ENCODE measurements at places on chromosomes 6 and 20.
A peak's percentile ranks its signal among the peaks of the same experiment; 100 is the strongest.

DNA sequence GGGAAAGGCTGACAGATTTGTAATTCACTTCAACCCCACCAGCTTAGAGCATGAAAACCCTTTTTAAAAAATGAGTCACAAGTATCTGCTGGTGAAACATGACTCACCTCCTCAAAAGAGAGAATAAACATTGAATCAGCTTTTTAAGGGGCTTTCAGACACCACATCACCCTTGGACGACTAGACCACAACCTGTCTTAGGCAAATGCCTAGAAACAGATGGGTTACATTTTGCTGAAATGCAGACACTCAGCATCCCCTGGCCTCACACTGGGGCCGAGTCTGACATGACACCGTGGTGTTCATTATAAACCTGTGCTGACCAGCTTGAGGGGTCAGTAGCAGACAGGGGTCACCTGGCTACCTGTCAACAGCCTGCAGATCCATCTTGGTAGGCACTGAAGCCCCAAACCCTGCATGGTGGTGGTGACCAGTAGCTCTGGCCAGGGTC, 175.3 kb upstream of the CST7 start:
- DNase-seq = no peak

GRCh38 chr6:68710496-68710895, 75.4 kb downstream of the ADGRB3 start:
- DNase-seq = no peak

DNA sequence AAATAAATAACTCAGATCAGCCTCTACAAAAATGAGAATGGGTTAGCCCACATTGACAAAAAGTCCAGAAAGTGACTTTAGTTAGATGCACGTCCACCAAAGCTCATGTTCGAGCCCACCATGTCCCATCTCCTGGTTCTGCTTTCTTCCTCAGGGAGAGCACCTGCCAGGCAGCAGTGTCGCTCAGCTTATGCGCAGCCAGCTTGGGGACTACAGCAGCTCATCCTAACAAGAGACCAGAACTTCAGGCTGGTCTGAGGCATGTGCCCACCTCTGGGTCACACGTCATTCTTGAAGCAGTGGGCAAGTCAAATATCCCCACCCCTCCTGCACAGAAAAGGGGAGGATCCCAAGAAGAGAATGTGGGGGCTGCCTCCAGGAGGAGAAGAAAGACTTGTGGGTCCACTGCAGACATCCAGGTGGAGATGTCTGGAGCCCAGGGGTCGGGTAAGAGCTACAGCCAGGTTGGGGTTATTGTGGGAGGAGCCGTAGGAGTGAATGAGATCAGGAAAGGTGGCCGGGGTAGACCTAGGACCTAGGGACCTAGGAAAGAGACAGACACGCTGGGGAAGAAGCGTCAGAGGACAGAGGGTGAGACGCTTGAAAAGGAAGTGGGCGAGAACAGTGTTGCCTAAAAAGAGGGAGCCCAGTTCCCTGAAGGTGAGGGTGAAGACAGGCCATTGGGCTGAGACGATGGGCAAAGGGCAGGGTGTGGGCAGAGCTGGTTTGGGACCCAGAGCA, 52.5 kb downstream of the SSR1 start:
- DNase-seq = no peak

DNA sequence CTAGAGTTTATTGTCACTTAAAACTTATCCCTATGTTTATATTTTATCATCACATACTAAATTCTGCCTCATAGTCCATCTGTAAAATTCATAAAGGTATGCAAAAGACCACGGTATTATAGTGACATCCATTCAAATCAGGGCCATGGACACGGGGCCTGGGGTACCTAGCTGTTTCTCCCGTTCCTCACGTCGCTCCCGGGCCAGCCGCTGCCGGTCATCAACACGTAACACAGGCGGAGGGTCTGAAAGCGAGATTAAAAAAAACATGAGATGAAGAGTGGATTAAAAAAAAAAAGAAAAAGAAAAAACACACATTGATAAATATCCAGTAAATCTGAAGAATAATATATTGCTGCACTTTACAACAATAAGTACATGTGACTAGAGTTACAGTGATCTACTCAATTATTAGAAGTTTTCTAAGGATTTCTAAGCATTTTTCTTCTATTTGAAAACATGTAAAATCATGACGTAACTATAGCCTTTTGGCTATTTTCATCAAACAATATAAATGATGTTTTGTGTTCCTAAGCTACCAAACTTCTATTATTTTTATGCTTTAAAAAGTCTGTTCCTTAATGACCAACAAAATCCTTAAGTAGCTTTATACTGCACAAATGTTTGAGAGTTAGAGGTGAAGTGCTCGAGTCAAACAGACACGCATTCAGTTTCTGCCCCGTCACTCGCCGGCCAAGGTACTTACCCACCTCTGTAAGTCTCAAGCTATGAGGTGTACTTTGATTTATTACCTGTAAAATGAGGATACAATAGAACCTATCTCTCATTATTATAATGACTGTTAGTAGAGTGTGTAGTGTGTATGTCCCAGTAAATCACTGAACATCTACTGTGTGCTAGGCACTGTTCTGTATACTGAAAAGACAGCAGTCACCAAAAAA, 122.1 kb upstream of the BCLAF1 start:
- no peak for DNase-seq

- no peak for DNase-seq
Measured at GRCh38 chr6:28203201-28203600, 21.9 kb upstream of the ZSCAN9 start.

GRCh38 chr20:37375227-37375626, 29.3 kb downstream of the SRC start:
- no peak for DNase-seq

DNA sequence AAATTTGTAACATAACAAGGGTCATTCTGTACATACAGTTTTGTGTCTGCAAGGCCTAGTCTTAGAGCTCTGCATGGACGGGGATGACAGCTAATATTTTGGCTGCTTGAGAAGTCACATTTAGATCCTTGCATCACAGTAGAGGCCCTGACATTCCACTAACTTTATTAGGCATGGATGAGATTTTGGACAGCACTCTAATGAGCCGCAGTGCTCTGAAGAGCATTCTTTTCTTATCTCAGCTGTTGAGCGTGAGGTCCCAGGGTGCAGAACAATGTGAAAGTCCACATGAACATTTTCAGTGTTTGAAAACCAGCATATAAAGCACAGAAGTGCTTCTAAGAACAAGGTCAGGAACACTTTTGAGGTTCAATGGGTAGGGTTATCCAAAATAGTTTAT, 58.9 kb downstream of the IPCEF1 start:
- DNase-seq = no peak

- no peak for DNase-seq
Measured at GRCh38 chr6:92715991-92716390, 703.4 kb downstream of the EPHA7 start.

- DNase-seq = no peak
Measured at GRCh38 chr20:64167676-64168075, 3.4 kb downstream of the MYT1 start.

GRCh38 chr6:89485320-89485719, 52.4 kb downstream of the ANKRD6 start:
- DNase-seq = no peak

GRCh38 chr6:167350731-167351655, 26.1 kb downstream of the TTLL2 start:
- DNase-seq = peak; percentile 61

GRCh38 chr6:117956386-117956785, 49.3 kb downstream of the SLC35F1 start:
- DNase-seq = no peak

GRCh38 chr6:124008988-124009765, 205.5 kb downstream of the NKAIN2 start:
- no peak for DNase-seq

GRCh38 chr6:83071023-83071422, 3.6 kb downstream of the DOP1A start:
- DNase-seq = no peak

DNA sequence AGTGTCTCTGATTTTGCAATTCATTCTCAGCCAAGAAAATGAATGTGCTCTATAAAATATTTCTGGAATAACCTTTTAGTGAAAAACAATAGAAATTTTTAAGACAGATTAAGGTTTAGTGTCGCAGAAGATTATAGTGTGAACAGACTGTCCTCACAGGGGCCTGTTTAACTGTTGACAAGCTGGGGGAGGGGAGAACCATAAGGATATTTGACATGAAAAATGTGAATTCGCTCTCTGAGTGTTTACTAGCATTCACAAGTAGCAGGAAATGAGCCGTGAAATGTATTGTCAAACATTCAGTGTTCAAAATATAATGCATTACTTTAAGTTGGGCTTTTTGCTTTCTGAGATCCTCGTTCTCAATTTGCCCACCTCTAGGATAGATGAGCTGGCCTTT, 134.8 kb upstream of the TSHZ2 start:
- no peak for DNase-seq

DNA sequence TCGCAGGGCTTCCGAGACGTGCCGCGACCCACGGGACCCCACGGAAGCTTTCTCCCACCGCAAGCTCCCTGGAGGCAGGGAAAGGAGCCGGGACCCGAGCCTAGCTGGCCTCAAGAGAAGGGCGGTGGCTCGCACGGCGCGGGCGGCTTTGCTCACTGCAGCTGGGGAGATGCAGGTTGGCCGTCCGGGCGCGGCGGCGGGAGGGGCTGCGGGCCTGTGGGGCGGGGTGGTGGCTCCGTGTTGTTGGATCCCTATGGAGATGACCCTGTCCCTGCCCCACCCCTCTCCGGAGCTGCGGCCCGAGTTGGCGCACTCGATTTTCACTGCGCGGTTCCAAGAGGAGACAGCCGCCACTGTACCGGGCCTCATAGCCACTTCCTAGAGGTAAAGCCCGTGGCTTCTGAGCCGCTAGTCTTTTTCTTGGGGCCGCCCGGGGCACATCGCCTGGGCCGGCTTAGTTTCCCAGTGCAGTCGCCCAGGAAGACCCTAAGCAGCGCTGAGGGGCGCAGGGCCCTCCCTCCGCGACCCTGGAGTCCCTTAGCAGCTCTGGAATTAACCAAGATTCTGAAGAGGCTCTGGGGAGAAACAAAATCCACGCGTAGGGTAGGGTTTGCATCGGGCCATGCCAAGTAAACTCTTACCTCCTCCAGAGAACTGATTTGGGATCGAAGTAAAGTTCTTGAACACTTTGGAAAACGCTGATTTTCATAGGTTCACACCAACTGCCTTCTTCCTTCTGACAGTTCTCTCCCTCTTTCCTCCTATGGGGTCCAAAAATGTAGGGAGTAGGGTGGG, at the start of gene ECT2L:
Gene ECT2L, plus strand, starts transcription at position 279 of the 795 bp plus-strand sequence. CDS start 17,188 bp downstream, outside the sequence.
- peak; percentile 35 for DNase-seq

DNA sequence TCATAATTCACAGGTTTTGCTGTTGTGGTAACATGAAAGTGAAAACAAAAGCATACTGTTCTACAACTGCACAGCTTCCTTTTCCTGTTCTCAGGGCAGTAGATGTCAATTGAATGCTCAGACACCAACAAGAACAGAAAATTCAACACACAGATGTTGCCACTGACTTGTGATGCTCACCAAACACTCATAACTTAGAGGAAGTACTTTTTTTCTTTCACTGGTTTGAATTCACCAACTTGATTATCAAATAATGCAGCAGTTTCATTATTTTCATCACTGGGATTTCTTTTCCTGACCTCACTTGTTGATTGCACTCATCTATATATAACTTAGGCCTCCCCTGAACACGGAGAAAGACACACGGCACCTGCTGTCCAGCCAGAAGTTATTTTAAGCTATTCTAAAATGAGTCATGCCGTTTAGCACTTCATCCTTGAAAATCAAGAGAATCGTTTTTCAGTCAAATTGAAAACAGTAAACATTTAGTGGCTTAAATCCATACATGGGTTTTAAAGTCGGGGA, 949 bp downstream of the TXLNB start:
- no peak for DNase-seq

GRCh38 chr6:150325066-150325772, 43.6 kb upstream of the IYD start:
- DNase-seq = no peak

All from mesothelial cell of epicardium (in vitro differentiated cells).